NCI-H774 (cell line): ENCODE measurements at places on chromosomes 6 and 20.
A peak's percentile ranks its signal among the peaks of the same experiment; 100 is the strongest.

DNA sequence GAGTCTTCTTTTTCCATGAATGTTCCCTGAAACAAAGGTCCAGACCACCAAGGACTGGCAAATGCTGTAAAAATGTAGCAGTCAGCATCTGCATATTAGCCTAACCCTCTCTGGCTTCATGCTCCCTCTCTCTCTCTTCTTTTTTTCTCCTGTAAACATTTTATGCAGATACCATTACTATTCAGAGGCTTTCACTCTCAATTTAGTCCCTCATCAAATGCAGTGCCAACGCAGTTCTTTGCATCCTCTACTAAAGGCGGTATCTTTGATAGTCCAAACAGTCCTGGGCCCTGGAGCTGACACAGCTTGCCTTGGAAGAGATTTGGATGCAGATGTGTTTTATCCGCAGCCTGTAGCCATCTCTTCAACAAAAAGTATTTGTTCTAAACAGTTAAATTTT is 167.1 kb upstream of the MMS22L start:
- no peak for DNase-seq

DNA sequence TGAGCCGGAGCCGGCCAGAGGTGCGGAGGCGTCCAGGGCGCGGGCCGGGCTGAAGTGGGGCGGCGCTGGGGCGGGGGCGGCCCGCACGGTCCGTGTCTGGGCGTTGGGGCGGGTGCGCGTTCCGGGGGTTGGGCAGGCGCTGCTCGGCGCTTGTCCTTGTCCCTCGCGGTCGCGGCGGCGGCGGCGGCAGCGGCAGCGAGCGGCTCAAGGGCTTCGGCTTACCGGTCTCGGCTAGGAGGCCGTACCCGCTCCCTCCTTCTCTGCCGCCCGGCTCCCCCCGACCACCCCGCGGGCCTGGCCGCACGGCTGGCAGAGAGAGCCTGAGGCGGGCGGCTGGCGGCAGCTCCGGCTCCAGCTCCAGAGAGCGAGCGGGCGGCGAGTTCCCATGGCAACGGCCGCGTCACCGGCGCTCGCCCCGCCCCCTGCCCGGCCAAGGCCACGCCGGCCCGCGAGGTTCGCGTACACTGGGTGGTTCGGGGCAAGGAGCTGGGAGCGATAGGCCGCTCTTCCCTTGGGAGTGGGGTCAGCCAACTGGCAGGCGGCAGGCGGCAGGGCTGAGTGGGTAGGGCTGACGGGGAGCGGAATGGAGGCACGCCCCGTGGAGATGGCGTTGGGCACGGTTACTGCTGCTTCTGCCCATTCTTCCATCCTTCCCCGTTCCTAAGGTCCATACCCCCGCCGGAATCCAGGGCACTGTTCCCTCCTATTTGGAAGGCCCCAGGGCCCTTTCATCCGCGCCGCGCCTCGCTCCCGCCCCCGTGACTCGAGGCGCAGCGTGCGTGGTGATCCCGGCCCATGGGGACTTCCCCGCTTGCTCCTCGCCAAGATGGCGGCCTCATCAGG is at the start of gene LRRC73:
TSS of gene LRRC73 (minus strand) at position 363 of the 843 bp plus-strand sequence. CDS start 561 bp downstream, outside the sequence.
- DNase-seq: peak; percentile 57

- DNase-seq: peak; percentile 79
These were observed 891 bp downstream of the RIPPLY2 start for GRCh38 chr6:83854001-83854501.

DNA sequence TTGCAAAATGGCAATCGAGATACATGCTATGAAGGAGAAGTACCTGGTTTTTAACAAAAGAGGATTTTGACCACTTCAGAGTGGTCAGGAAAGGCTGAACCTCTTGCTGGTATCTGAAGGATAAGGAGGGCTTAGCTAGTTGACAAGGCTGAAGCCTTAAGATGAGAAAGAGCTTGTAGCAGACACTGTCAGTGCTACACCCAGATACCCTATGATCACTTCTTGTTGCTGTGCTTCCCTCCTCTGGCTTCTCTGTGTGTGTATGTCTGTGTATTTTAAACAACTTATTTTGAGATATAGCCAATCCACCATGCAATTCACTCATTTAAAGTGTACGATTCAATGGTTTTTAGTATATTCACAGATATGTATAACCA is 38.9 kb upstream of the TGM2 start:
- DNase-seq: no peak

- DNase-seq: peak; percentile 47
These were observed 29.1 kb upstream of the PKIG start for GRCh38 chr20:44552950-44553908.

GRCh38 chr6:132369526-132369925 is 31.7 kb downstream of the MOXD1 start:
- no peak for DNase-seq

DNA sequence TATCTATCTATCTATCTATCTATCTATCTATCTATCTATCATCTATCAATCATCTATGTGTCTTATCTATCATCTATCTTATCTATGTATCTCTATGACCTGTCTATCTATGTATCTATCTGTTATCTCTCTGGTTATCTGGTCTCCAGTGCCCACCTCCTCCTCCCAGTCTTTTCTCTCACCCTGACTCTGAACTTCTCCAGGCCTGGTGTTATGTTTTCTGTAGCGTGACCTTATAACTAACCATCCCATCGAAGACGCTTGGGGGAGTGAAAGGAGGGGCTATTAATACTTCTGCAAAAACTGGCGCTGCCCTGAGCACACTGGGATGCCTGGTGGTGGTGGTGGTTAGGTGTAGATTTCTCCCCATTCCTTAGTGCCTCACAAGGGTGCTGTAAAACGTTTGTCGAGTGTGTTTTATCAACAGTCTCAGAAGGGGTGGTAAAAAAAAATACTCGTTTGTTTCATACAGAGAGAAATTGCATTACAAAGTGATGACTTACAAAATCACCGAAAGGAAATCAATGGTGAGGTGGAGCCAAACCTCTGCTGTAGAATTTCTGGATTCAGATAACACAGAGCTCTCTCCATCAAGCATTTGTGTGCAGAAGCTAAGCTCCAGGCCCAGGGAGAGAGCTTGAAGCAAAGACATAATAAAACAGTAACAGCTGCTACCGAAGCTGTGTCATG is 156.2 kb downstream of the BCAS1 start:
- DNase-seq: no peak

DNA sequence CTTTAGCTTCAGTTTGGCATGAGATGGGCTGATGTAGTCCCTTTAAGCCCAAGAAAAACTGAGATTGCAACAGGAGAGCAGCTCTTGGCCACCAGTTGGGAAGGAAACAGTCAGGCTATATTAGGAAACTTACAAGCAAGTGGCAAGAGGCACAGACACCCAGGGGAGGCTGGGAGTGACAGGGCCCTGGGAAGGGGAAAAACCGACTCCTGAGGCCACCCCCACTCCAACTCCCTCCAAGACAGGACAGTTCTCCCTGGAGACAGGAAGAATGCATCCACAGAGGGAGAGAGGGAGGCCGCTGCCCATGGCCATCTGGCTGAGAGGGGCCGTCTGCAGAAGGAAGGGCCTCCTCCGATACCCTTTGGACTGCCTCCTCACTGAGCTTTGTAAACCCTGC is 20.5 kb downstream of the JPH2 start:
- no peak for DNase-seq

GRCh38 chr6:41568585-41569384 is 22.6 kb downstream of the FOXP4 start:
- peak; percentile 76 for DNase-seq

DNA sequence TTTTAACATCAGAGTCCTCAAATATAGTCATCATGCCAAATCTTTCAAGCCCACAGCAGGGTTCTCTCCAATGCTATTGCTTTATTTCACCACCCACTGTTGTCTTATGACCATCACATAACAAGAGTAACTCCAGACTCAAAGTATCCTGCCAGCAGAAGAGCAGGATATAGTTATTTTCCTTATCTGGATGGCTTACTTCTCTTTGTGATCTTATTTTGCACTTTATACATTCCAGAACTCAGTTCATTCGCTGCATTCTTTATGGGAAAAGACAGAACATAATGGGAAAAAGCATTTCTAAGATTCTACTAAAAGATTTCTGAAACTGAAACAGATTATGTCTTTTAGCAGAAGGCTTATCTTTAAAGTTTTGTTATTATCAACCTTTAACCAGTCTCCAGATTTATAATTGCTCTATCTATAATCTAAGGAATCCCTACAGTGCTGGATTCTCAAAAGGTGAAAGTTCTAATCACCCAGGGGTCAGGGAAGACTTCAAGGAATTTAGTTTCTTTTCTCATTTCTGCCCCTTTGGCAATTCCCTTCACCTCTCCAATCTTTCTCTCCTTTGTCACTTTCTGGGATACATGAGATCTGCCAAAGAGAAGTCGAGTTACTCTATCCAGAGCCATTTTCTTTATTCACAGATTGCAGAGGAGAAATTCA is 190.4 kb downstream of the TPBG start:
- DNase-seq: no peak

GRCh38 chr20:63576311-63576710 is 2.3 kb upstream of the HELZ2 start:
- no peak for DNase-seq

DNA sequence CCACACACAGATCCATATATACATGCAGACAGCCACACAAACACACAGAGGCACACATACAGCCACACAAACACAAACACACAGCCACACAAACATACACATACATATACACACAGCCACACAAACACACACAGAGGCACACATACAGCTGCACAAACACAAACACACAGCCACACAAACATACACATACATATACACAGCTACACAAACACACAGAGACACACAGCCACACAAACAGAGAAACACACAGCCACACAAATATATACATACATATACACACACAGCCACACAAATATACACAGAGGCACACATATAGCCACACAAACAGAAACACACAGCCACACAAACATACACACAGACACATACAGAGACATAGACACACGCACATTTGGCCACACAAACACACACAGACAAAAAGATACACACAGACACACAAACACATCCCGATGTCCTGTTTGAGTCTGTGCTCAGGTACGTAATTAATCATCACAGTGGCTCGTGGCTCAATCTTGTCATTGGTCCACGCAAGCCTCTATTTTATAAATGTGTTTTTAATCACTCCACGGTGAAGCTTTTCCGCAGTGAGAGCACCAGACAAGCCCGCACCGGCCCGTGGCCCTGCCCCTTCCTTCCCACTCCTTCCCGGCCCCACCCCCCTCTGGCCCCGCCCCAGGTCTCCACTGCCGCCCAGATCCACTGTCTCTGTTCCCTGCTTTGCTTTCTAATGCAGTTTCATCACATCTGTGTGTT is 135.3 kb downstream of the CDH4 start:
- DNase-seq: no peak

DNA sequence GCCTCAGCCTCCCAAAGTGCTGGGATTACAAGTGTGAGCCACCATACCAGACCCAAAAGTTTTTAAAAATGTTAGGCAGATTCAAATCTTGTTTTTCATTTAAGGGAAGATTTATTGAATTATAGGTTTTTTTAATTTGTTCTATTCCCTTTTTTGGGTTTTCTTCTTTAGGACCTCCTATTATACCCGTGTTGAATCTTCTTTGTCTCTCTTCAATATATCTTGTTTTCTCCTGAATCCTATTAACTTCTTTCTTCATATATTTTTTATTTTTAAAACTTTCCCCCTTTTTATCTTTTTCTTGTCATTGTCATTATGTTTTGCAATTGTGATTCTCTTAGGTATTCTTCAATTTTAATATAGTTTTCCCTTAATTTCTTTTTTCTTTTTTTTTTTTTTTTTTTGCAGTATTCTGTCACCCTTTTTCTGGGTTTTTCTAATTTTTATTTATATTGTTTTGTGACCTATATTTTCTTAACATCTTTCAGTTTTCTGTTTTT is 45.9 kb upstream of the NOP56 start:
- DNase-seq: no peak

DNA sequence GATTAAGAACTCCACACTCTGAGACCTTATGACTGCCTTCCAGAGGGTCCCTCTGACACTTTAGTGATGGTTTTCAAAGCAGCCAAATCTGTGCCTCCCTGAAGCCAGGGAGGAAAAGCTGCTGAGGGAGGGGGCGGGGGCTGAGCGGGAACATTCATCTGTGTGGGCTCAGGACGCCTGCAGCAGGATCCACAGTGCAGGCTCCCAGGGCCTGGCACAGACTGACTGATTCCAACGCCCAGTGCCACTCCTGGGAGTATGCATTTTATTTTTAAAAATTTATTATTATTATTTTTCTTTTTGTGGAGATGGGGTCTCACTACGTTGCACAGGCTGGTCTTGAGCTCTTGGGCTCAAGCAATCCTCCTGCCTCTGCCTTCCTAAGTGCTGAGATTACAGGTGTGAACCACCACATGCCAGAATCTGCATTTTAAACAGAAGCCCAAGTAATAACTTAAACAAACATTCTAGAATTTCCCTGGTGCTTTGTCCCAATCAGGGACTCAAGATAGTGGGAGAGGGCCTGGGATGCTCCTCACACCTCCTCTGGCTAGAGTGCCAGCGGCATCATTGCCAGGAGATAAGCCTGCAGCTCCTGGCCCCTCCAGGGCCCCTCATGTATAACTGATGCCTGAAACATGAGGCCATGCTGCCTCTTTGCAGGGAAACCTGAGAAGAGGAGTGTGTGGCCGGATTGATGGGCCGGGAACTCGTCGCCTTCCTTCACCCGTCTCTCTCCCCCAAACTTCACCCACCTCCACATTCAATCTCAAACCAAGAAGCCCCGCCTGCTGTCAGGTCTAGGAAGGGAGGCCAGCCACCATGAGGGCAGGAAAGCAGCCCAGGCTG is 438 bp upstream of the TMC2 start:
- DNase-seq: no peak

- DNase-seq: no peak
These were observed 5.0 kb upstream of the BLOC1S5 start for GRCh38 chr6:8069151-8069550.

DNA sequence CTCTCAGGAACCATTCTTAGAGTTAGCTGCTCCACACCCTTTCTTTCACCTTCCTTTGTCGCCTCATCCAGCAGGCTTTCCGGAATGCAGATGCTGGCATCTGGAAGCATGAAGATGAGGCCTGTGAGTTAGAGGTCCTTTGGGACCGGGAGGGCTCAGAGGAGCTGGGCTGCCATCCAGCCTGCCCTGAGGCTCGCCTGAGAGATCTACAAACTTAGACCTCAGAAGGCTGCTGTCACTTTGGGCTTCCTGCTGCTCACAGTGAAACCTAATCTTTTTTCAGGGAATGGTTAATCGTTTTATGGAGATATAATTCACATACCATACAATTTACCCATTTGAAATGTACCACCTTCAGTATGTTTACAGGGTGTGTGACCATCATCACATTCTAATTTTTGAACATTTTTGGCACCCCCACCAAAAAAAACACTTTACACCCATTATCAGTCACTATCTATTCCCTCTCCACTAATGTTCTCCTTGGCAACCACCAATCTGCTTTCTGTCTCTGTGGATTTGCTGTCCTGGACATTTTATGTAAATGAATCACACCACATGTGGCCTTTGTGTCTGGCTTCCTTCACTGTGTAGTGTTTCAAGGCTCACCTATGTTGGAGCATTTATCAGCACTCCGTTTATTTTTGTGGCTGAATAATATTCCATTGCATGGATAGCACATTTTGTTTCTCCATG is 20.0 kb upstream of the MPC1 start:
- no peak for DNase-seq

DNA sequence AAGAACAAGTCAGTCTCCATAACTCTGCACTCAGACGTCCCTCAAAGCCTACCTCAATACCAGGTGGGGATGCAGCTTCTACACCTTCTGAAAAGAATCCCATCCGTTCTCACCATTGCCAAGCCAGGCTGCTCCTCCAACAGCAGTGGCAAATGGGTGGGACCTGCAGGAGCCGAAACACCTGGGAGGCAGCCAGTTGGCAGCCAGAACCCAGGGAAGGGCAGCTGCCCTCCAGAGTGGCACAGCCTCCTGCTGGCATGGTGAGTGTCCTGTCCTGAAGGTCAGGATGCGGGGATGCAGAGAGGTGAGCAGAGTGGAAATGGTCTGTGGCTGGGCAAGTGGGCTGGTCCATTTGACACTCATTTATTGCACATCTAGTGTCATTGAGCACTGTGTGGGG is 210.6 kb upstream of the CDH4 start:
- no peak for DNase-seq
